ACHN (cell line): ENCODE measurements at places on chromosomes 11 and 22.

- DNase-seq = no peak
Measured at GRCh38 chr11:16016468-16016829, 339.9 kb downstream of the SOX6 start.

GRCh38 chr11:57874981-57875380 is 113.4 kb downstream of the CTNND1 start:
- DNase-seq = no peak

DNA sequence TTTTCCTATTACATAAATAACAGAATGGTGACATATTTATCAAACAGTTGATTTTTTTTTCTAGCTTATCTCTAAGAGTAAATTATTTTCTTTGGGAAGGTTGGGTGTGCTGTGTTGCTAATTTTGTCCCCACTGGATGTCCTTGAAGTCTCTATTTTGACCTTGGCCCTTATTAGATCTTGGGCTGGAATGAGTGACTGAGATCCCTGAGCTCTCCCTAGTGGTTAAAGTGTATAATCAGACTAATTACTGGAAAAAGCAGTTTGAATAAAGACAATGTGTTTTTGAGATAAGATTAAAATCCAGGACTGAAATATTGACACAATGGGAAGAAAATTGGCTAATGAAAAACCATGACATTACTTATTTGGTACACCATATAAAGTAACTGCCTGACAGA is 56.1 kb downstream of the AASDHPPT start:
- DNase-seq = no peak

- DNase-seq = peak; percentile 33
Measured at GRCh38 chr11:103978616-103979595, 57.5 kb upstream of the DDI1 start.

DNA sequence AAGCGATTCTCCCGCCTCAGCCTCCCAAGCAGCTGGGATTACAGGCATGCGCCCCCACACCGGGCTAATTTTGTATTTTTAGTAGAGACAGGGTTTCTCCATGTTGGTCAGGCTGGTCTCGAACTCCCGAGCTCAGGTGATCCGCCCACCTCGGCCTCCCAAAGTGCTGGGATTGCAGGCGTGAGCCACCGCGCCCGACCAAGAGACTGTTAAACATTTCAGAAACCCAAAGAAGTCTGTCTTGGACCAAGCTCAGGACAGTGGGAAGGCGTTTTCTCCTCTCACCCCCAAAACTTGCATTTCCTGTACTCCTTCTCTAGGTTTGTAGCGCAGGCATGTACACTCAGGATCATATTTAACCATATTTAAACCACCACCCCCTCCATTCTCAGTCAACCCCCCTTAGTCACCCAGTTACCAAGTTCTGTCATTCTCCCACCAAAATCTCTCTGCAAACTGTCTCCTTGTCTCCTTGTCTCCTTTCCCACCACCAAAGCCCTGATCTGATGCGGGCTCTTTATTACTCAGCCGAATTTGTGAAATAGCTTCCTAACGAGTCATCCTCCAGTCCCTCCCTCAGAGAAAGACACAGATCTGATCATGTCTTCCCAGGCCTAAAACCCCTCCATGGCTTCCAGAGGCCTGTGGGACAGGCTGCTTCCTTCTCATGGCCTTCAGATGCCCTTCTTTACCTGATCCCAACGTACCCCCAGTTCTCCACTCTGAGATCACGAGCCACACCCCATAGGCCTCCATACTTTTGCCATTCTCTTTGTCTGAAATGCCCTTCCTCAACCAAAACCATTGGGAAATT is 29.0 kb upstream of the CREB3L1 start:
- peak; percentile 90 for DNase-seq
